ENCODE measurements at places on chromosomes 1 and 21.

GRCh38 chr1:223244366-223245103 lies 101.5 kb upstream of the TLR5 start:
- no peak for DNase-seq

DNA sequence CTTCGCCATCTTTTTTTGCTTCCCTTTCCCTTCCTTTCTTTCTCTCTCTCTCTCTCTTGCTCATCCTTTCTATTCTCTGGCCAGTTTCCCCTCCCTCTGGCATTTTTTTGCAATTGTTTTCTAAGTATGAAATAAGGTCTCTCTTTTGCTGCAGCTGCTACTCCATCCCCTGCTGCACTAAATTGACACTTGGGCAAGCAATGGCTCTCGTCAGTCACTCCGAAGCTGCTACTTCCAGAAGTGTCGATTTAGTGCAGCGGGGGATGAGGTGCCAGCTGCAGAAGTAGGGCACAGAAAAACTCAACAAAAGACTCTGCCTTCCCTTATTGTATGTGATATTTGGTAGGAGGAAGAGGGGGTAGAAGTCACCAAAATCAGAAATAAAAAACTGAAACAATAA lies 642.3 kb downstream of the RWDD3 start:
- no peak for DNase-seq

DNA sequence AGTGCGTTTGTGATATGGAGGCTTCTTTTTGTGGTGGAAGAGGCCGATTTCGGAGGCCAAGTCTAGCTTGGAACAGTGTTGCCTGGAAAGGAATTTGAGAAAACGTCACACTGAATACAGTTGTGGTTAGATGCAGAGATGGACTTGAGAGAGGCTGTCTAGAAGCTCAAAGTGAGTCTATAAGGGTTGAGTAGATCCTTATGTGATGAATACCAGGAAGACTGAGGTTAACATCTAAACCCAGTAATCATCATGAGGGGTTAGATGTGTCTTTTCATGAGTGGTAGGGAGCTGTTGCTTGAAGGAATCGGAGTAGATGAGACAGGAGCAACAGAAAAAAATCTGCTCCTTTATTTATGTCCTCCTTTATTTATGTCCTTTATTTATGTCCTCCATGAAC lies 114.6 kb upstream of the IVNS1ABP start:
- no peak for DNase-seq

DNA sequence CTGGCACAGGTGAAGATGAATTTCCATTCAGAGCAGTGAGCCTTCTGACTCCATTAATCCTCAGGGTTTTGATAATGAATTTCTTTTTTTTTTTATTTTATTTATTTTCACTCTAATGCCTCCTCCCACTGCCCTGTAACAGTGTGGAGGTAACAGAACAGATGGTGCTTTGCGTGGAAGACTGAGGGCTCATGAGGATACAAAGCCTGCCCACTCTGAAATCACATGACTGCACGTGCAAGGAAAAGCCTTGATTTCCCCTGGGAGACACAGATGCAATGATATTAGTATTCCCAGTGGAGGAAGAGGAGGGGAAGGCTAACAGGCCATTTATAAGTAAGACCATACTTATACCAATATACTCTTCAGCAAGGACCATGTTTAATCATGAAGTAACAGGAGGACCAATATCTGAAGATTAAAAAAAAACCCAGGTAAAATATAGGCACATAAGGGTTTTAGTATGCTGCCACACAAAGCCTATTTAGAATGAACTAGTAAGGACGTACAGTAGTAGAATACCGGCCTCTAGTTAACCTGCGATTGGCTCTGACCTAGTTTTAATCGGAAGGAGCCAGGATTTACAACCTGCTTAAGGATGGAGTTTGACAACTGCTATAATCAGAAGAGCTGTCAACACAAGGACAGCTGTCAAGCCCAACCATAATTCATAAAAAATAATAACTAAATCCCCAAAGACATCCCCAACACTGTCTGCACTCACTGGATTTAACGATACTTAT lies 69.6 kb downstream of the LHX4 start:
- no peak for DNase-seq

GRCh38 chr1:33379631-33380354 lies 51.1 kb downstream of the PHC2 start:
- DNase-seq, result no peak

- DNase-seq, result peak; percentile 94
These were observed 73.2 kb upstream of the TRAPPC10 start for GRCh38 chr21:43938751-43939442.

GRCh38 chr1:15760520-15761211 lies 2.1 kb downstream of the FBLIM1 start:
- DNase-seq, result no peak

GRCh38 chr1:15476927-15477326 lies 1.0 kb downstream of the CELA2B start:
- no peak for DNase-seq

GRCh38 chr1:162059721-162060120 lies 9.8 kb upstream of the NOS1AP start:
- no peak for DNase-seq

DNA sequence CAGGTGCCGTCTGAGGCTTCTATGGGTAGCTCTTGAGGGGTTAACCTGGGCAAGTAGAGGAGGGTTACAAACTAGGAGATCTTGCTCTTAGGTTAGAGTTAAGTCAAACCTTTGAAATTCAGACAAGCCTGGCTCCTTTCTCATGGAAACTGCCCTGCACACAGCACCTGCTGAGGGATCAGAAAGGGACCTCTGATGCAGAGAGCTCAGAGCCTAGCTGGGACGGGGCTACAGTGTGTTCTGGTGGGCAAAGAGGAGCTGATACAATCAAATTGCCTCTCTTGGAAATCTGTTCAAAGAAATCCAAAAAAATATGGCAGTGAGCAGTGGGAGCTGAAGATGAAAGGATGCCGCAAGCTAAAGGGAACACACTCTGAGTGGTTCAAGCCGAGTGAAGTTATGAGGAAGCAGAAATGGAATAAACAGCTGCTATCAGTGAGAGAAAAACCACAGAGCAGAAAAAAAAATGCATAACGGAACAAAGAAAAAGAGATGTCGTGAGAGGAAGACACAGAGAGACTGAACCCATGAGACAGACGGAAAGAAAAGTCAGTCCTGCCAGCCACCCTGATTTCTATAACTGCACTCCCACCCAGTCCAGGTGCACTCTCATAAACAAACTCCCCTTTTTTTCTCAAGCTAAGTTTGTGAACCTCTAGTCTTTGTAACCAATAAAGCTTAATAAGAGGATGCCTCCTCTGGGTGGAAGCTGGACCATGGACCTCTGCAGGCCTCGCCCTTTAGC lies 26.6 kb downstream of the PAFAH2 start:
- no peak for DNase-seq

- no peak for DNase-seq
These were observed 475.1 kb upstream of the VAMP3 start for GRCh38 chr1:7295946-7296345.

DNA sequence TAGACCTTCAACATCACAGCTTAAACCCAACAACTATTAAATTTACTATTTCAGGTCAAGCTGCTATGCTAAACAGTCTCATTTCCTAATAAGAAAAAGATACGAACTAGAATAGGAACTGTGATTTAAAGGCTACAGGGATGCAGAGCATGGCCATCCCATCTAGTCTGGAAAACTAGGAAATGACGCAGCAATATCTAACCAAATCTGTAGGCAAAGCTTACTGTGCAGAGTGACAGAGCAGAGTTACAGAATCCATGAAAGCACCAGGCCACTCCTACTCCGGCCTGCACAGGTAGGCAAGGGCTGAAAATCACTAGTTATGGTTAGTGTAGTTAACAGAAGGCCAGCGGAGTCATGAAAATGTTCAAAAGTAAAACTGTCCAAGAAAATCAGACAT lies 2.1 kb downstream of the HLCS start:
- no peak for DNase-seq

GRCh38 chr1:17671741-17672140 lies 83.4 kb upstream of the ACTL8 start:
- no peak for DNase-seq

DNA sequence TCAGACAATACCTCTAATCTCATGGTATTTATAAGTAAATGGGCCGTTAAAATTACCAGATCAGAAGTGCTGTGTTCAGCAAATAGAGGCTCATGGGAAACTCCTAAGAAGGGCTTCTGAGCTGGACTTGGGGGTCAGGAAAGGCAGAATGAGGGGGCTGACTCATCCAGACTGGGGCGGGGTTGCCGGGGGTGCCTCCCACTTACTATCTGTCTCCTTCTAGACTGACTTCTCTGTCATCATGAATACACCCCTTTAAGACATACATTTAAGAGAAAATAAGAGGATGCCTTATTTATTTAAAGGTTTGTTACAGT lies 96.0 kb upstream of the ERRFI1 start:
- no peak for DNase-seq
